Body of pancreas (tissue), 4 donors: ENCODE measurements at places on chromosomes 1 and 21. TPM values are rescaled to one million over a fixed set of nuclear protein-coding genes. Genes with fewer than 3 reads are reported as not detected.

The CORT gene
- total RNA-seq: not detected

The ZSWIM5 gene
- 4.4 TPM for total RNA-seq

The AKR7A3 gene
- 479 TPM for total RNA-seq

The SDF4 gene
- 97.6 TPM for total RNA-seq

The PDIK1L gene
- total RNA-seq: 7.8 TPM

The DCST1 gene
- total RNA-seq: not detected

The OTUD7B gene
- total RNA-seq: 13.2 TPM

DNA sequence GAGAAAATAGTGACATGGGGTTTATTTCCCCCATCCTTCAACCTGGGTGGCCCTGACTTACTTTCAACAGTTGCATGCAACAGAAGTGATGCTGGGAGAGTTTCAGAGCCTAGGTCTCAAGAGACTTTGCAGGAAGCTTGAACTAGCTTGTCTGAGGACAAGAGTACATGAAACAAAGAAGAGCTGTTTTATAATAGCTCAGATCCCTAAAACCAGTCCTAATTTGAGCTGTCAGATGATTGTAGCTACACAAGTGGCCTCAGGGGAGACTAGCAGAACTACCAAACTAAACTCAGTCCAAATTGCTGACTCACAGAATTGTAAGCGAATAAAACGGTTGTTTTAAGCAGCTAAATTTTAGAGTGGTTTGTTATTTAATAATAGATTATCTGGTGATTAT is 17.1 kb downstream of the RC3H1 start:
- H3K4me3 ChIP-seq: no peak overlapping the region
- H3K4me1 ChIP-seq: peaks cover 18% of the 10 kb centered on the region
- no peak overlapping the region for H3K27ac ChIP-seq
- DNase-seq: no peak
- no peaks in the 10 kb centered on the region for H3K36me3 ChIP-seq

GRCh38 chr1:38326856-38327255 is 280.3 kb upstream of the POU3F1 start:
- H3K27ac ChIP-seq: no peak overlapping the region
- no peaks in the 10 kb centered on the region for H3K36me3 ChIP-seq
- H3K4me3 ChIP-seq: no peak overlapping the region
- no peak for DNase-seq
